ENCODE measurements at places on chromosomes 7 and 10. TPM values are rescaled to one million over a fixed set of nuclear protein-coding genes. Genes with fewer than 3 reads are reported as not detected.

DNA sequence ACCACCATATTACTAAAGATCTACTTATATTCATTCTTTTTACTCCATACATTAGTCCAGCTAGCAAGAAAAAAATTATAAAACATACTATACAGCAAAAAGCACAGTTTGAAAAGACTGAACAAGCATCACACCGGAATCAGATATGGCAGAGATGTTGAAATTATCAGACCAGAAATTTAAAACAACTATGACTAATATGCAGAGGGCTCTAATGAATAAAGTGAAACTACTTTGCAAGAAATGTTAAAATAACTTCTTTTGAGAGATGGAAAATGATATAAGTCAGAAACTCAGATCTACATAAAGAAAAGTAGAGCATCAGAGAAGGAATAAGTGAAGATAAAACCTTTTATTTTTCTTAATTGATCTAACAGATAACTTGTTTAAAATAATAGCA is 50.9 kb downstream of the SGCE start:
- no peaks in the 10 kb centered on the region for H3K36me3 ChIP-seq
- no peaks in the 10 kb centered on the region for H3K4me1 ChIP-seq
- H3K4me3 ChIP-seq: no peak overlapping the region

DNA sequence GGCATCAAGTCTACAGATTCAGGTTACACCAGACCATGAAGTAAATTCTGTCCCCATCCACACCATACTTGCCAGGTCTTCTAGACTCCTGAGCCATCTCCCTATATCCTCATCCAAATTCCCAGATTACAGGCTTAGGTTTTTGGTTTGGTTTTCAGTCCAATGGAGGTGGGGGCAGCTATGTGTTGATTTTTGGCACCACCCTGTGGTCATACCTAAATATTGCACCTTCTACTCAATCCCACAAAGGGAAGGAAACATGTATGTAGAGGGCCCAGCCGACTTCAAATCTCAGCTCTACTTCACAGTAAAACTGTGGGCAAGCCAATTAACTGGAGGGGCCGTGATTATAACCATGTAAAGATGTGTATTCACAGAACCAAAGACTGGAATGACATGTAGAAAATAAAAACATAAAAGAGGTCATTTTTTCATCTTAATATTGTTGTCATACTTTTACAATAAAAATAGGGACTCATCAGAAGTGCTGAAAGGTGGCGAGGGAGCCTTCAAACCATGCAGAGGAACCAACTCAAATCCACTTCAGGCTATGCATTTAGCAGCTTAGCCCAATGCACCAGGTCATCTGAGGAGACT is 19.8 kb downstream of the ERCC6 start:
- H3K27me3 ChIP-seq: no peaks in the 10 kb centered on the region
- H3K36me3 ChIP-seq: peaks cover 7% of the 10 kb centered on the region
- H3K4me3 ChIP-seq: no peak overlapping the region
- H3K27ac ChIP-seq: no peak overlapping the region

DNA sequence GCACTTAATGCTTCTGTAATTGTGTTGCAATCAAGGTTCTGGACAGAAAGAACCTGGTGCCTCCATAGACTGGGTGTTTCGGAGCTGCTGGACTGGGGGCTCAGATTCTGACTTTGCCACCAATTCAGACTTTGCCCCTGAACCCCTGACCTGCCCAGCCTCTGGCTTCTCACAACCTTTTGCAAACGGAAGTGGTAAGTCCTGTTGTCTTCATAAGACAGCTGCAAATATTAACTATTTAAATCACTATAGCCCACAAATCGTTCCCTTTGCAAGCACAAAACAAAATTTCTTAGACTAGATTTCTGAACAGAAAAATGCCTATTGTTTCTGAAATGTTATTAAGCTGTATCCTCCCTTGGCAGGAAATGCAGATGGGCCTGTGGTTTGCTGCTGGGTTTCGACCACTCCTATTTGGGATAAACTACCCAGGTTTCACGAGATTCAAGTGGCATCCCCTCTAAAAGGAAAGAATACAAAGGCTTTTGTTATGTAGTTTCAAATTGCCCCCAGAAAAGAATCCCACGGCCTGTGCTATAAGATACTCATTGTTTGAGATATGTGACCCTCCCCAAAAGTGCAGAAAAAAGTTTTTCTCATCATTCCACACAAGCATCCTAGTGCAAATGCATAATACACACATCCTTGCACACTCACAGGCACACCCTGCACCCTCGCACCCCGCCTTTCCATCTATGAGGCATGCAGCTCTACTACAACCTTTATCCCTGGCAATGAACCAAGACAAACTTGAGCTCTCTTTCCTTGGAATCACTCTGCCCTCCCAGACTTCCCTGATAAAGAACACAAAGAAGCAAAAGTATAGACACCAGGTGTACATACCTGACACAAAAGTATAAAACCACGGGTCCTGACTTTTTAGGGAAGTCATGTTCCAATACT is 209.1 kb downstream of the PRPF18 start:
- peaks cover 24% of the 10 kb centered on the region for H3K4me1 ChIP-seq
- no peaks in the 10 kb centered on the region for H3K27me3 ChIP-seq
- peak overlapping the region; percentile 6 for H3K4me3 ChIP-seq
- DNase-seq: peak; percentile 62
- H3K36me3 ChIP-seq: no peaks in the 10 kb centered on the region

GRCh38 chr7:158695726-158696452 is 8.7 kb downstream of the NCAPG2 start:
- DNase-seq: peak; percentile 82
- H3K36me3 ChIP-seq: peaks cover 68% of the 10 kb centered on the region
- no peak overlapping the region for H3K4me3 ChIP-seq
- H3K27ac ChIP-seq: peak overlapping the region; percentile 65

DNA sequence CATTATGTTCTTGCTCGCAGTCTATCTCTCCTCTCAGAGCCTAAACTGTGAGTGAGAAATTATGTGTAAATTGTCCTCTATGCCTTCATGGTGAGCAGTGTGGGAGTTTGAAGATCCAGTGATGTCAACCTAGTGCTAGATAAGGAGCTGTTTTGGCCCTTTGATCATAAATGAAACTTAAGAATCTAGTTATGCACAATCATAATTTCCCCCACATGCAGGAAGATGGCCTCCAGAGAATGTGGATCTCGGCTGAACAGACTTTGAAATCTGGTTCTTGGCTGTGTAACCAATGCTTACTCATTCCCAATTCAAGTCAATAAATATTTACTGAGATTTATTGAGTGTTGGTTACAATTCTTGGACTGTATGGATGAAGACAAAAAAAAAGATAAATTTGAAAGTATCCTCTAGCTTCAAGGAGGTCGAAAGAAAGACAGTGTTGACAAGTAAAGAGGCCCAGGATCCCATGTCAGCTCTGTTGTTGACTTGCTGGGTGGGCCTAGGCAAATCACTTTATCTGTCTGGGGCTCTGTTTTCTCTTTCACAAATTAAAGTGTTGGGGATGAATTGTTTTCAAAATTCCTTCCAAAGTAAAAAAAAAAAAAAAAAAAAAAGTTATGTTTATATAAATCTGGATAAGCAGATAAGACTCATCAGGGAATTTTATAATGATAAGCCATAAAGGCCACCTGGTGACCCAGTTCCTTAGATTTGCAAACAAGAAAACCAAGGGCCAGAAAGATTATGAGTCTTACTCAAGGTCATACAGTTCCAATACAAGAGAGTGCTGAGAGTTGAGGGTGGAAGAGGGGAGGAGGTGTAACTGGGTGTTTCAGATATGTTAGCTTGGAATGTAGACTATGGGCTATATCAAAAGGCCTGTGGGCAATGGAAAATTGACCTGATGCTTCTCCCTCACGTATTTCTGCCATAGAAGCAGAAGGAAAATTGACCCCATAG is 969.9 kb downstream of the KCNMA1 start:
- no peak overlapping the region for H3K27ac ChIP-seq
- H3K27me3 ChIP-seq: no peaks in the 10 kb centered on the region
- no peaks in the 10 kb centered on the region for H3K4me1 ChIP-seq
- H3K36me3 ChIP-seq: no peaks in the 10 kb centered on the region
- DNase-seq: no peak

DNA sequence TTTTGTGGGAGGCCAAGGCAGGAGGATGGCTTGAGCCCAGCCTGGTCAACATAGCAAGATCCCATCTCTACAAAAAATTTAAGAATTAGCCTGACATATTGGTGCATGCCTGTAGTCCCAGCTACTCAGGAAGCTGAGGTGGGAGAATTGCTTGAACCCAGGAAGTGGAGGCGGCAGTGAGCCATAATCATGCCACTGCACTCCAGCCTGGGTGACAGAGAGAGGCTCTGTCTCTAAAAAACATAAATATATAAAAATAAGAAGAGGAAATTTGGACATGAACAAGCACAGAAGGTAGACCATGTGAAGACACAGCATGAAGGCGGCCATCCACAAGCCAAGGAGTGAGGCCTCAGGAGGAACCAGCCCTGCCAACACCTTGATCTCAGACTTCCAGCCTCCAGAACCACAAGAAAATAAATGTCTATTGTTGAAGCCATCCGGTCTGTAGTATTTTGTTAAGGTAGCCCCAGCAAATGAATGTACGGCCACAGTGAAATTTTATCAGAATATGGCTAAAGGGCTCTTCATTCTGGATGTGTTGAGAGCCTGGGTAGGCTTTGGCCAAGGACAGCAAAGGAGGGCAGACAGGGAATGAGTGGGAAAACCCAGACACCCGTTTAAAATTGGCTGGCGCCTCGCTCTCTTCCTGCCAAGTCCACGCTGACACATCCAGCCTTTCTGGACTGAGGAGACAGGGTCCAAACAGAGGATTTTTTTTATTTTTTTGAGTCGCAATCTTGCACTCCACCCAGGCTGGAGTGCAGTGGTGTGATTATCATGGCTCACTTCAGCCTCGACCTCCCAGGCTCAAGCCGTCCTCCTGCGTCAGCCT is 12.9 kb upstream of the GRID2IP start:
- DNase-seq: no peak
- peaks cover 5% of the 10 kb centered on the region for H3K27me3 ChIP-seq
- H3K4me1 ChIP-seq: no peaks in the 10 kb centered on the region
- H3K27ac ChIP-seq: no peak overlapping the region

- no peak for DNase-seq
- H3K4me3 ChIP-seq: no peak overlapping the region
- no peaks in the 10 kb centered on the region for H3K36me3 ChIP-seq
- peaks cover 20% of the 10 kb centered on the region for H3K27me3 ChIP-seq
Observed at GRCh38 chr10:3699916-3700315, 85.1 kb downstream of the KLF6 start.

The CFAP43 gene
- not detected for total RNA-seq
